ENCODE measurements at places on chromosomes 1 and 21.
A peak's percentile ranks its signal among the peaks of the same experiment; 100 is the strongest.

GRCh38 chr1:204258213-204259115 lies 44.7 kb upstream of the GOLT1A start:
- DNase-seq, result no peak

DNA sequence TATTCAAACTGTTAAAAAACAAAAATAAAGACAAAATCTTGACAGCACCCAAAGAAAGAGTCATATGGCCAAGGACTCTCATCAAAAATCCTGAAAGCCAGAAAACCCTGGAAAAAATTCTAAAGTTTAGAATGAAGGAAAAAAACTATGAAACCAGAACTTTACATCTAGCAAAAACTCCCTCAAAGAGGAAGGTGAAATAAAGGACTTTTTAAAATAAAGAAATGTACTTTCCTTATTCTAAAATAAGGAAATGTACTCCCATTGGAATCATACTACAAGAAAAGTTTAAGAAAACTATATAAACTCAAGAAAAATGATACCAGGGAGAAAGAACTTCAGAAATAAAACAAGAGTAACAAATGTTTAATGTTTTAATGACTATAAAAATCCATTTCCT lies 206.3 kb downstream of the KCNT2 start:
- DNase-seq, result no peak

- DNase-seq, result peak; percentile 42
Observed at GRCh38 chr21:16070207-16070651, 340.4 kb downstream of the USP25 start.

DNA sequence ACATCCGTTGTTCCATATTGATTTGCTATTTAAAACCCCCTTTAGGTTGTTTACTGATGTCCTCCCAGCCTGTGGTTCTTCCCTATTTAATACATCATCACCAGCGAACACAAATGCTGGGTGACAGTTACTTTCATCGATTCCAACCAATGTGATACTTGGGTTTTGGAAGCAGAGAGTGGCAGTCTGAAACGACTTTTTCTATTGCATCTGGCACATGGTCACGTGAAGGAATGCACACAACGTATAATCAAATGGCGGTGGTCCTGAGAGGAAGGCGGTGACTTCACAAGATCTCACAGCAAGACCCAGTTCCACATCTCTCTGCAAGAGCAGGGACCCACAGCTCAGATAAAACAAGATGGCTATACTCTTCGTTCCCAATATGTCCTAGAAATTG lies 213.9 kb downstream of the DSCAM start:
- DNase-seq, result no peak

DNA sequence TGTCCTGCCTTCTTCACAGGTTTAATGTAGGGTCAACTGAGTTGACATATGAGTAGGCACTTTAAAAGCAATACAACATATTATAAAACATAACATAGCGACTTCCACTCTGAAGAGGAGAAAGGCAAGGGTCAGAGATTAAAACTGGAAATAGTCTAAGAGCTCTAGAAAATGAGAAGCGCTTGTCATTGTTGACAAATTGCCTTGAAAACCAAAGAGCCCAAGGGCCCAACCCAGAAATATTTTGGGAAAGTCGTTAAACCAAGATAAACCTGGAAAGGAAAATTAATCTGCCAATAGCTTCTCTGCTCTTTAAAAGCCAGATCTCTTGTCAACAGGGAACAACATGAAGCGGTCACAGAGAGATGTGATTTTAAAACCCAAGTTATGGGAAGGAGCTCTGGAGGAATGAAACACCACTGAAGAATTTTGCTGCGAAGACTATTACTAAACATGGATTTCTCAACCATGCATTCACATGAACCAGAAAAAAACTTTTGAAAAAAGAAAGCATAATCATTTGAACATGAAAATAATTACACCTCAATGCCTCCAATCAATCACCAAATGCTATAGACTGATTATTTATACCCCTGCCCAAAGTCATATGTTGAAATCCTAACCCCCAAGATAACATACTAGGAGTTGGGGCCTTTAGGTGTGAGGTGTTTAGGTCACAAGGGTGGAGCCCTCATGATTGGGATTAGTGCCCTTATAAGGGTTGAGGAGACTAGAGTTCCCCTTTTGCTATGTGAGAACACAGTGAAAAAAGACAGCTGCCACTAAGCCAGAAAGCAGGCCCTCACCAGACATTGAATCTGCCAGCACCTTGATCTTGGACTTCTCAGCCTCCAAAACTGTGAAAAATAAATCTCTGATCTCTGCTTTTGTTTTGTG lies 33.0 kb upstream of the MTF1 start:
- no peak for DNase-seq

GRCh38 chr1:152774875-152775274 lies at the start of gene LCE1F:
LCE1F (plus strand) TSS chr1:152775140; CDS start chr1:152776372, 1,232 bp downstream.
- DNase-seq, result no peak

- DNase-seq, result no peak
Observed at GRCh38 chr1:96338622-96339021, 383.0 kb upstream of the PTBP2 start.

GRCh38 chr1:205015241-205015640 lies 27.8 kb upstream of the CNTN2 start:
- DNase-seq, result no peak

- no peak for DNase-seq
Observed at GRCh38 chr1:70818401-70818800, 229.2 kb downstream of the PTGER3 start.

- no peak for DNase-seq
Observed at GRCh38 chr1:27005648-27006496, 6.8 kb downstream of the TENT5B start.

GRCh38 chr1:20093940-20094391 lies 24.0 kb downstream of the PLA2G5 start:
- DNase-seq, result no peak

GRCh38 chr1:5793516-5793915 lies 198.7 kb downstream of the NPHP4 start:
- no peak for DNase-seq

DNA sequence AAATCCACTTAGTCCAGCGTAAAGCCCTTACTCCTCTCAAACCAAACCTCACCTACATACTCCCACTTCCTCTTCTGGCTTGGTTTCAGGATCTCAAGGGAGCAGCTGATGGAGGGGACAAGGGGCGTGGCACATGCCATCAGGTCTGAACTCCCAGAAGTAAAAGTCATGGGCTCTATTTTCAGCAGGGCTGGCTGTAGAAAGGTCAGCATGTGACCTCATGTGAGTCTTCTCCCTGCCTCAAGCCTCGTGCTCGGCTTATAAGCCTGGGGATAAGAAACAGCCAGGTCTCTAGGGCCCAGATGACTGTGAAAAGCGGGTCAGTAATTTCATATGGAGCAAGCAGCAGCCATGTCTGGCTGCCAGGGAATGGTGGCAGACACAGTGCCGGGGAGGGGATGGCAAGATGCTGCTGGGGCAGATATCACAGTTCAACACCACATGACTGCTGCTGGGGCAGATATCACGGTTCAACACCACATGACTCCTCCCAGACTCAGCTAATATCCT lies 227.9 kb downstream of the KCNH1 start:
- no peak for DNase-seq

DNA sequence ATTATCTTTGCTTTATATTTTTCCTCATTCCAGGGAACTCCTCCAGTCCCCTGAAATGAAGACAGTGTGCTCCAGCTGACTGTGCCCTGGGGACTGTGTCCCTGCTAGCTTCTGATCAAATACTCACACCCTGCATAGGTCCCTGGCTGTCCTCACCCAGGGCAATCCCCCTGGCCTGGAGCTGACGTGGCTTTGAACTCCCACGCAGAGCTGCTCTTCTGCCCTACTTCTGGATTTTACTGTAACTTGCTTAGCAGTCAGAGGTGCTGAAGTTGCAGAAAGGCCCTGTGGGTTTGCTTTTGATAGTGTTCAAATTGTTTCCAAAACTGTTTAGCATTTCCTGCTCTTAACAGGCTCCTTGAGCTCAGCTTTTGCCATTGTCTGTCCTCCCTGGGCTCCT lies 186.5 kb downstream of the FASLG start:
- DNase-seq, result no peak

GRCh38 chr21:42613756-42614155 lies 39.7 kb upstream of the PDE9A start:
- DNase-seq, result no peak

GRCh38 chr1:227328405-227329019 lies 10.2 kb upstream of the CDC42BPA start:
- no peak for DNase-seq

- DNase-seq, result no peak
Observed at GRCh38 chr1:36783475-36783874, 250.8 kb downstream of the GRIK3 start.

GRCh38 chr1:176574756-176575155 lies 111.8 kb downstream of the PAPPA2 start:
- no peak for DNase-seq

- DNase-seq, result no peak
Observed at GRCh38 chr21:41847066-41847804, 31.9 kb downstream of the PRDM15 start.

DNA sequence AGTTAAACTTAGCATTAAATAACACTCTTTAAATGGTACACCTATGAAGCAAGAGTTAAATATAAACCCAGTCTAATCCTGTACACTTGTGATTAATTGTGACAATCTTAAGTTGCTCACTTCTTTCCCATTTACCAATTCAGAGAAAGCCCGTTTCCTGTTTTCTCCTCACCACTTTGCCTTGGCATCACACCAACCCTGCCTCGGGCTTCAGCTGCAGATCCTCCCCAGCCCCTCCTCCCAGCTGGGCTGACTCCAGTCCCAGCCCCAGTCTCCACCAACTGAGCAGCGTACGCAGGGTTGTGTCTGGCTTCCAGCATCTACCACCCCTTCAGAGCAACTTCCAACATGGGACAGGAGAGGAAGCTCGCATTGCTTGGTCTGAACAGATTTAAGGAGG lies 4.1 kb downstream of the PYCR2 start:
- DNase-seq, result peak; percentile 54

DNA sequence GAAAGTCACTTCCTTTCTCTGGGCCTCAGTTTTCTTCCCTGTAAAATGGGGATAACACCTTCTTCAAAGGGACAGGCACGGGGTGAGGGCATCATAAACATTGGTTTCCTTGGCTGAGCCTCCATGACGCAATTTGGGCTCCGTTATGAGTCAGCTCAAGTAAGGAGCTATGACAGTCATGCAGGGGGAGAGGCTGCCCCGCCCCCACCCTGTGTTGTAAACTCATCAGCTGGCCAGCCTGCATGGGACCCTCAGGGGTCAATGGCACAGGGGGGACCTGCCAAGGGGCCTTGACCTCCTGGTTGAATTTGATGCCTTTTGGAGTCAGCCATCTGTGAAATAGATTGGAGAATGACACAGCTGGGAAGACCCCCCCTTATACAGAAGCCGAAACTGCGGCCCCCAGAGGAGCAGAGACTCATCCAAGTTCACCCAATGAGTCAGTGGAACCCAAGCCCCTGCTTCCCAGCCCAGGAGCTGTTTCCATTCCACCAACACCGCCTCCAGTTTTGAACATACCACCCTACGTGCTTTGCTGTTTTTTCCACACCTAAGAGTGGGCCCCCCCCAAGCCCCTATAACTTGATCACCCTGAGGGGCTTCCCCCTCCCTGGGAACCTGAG lies 36.8 kb upstream of the RUNX3 start:
- no peak for DNase-seq

DNA sequence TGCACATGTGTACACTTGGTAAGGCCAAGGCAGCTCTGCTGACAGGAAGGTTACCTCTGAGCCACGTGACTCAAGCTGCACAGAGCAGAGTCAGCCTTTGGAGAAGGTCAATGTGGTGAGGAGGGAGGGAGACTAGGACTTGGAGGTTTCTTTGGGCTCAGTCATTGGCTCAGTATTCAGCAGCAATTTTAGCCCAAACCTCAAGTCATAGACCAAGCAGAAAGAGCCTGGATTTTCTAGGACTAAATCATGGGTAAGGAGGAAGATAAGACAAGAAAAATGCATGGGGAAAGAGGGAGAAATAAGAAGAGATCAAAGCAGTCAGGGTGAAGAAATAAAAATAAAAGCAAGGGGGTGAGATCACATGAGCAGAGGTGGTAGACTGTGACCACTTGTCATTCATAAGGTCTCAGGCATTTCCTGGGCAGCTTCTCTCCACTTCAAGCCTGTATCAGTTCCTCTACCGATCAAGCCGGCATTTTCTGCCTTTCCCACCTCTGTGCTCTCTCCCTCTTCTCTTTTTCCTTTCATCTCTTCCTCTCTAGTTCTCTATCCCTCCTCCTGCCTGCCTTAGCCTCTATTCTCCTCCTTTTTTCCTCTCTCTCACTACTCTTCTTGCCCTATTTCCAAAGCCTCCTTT lies 51.7 kb upstream of the DUSP10 start:
- no peak for DNase-seq

DNA sequence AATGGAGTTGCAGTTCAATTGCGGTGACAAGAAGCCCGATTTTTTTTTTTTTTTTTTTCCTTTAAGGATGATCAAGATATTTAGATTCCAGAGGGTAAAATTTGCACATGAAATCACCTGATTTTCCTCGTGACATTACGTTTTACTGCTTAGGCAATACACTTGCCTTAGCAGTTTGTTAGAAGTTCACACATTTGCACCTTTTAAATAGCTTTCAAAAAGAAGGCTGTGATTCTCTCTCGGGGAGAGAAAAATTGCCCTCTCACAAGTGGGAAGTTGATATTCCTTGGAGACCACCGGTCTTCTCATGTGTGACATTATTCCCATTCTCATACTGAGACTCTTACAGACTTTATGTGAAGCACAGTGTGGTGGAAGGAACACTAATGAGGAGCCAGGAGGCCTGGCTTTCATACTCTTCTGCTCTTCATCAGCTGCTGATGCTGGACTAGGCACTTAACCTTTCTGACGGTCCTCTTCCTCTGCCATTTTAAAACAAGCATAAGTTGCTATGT lies 69.8 kb upstream of the HSPA13 start:
- no peak for DNase-seq

DNA sequence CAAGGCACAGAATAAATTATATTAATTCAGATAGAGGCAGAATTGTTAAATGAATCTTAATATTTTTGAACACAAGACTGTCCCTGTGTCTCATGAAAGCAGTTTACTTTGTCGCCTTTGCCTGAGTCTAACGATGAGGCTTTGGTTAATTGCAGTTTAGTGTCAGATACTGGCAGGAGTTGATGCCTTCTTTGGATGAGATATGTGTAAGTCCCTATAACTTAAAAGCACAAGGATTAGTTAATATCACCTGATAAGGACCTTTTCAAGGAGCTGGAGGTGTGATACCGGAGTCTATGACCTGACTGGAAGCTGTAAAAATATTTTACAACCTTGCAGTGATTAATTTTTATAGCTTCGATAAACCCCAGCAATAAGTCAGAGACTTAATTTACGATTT lies 2.0 kb upstream of the SIKE1 start:
- no peak for DNase-seq

GRCh38 chr1:53365437-53366063 lies 37.7 kb upstream of the LRP8 start:
- no peak for DNase-seq

- DNase-seq, result no peak
Observed at GRCh38 chr1:70061231-70061630, 144.1 kb downstream of the LRRC40 start.

DNA sequence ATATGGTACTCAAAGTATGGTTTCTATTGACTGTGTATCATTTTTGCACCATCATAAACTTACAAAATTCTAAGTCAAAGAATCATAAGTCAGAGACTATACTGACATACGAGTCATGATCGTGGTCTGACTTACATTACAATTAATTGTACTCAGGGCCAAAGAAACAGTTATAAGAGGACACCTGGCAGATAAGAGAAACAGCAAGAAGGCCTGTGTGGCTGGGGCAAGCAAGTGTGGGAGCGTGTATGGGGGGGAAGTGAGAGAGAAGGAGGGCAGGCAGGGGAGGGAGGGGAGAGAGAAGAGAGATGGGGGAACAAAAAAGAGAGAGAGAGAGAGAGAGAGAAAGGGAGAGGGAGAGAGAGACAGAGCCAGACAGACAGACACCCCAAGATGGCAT lies 70.9 kb downstream of the RERE start:
- no peak for DNase-seq
